ENCODE measurements at places on chromosomes 2 and 18.
A peak's percentile ranks its signal among the peaks of the same experiment; 100 is the strongest.

GRCh38 chr2:172093416-172094293 lies 8.3 kb downstream of the DLX1 start:
- no peak for DNase-seq

- no peak for DNase-seq
These were observed 205.5 kb downstream of the RNF152 start for GRCh38 chr18:61687317-61687716.

GRCh38 chr2:241936457-241937133 lies 67.1 kb downstream of the RTP5 start:
- DNase-seq = no peak

- no peak for DNase-seq
These were observed 115.1 kb upstream of the GULP1 start for GRCh38 chr2:188176620-188177019.

DNA sequence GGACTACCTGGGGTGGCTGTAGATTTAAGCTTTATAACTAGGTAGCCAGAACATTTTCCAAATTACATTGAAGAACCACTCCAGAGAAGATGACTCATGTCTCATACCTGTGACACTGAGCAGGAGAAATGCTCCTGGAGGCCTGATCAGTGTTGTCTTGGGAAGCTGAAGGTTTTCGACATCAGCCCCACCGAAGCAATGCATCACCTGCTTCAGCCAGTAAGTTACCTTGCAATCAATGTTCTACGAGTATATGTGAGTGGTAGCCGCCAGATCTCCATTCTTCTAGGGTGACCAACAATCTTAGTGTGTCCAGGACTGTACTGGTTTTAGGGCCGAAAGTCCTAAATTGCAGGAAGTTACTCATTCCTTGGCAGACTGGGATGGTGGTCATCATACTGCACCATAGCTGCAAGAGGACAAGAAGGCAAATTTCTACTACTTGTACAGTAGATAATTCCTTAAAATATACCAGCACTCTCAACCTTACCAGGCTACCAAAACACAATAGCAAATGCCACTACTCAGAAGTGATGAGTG lies 109.3 kb upstream of the LINC00305 start:
- no peak for DNase-seq

DNA sequence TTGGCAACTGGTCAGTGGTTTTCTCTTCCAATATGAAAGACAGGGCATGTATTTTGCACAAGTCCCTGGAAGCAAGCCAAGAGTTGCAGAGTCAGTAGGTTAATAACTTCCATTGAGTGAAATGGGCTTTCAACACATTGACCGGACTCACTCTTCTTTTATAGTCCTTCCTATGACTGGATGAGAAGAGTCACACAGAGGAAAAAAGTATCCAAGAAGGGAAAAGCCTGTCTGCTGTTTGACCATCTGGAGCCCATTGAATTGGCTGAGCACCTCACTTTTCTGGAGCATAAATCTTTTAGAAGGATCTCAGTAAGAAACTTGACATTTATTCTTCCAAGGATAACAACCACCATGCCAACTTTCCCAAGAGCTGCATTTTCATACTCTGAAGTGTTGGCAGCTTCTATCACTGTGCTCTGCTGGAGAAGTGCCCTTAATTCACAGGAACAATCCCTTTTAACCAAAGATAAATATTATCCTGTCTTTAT lies 45.4 kb downstream of the RASGRP3 start:
- DNase-seq = no peak

DNA sequence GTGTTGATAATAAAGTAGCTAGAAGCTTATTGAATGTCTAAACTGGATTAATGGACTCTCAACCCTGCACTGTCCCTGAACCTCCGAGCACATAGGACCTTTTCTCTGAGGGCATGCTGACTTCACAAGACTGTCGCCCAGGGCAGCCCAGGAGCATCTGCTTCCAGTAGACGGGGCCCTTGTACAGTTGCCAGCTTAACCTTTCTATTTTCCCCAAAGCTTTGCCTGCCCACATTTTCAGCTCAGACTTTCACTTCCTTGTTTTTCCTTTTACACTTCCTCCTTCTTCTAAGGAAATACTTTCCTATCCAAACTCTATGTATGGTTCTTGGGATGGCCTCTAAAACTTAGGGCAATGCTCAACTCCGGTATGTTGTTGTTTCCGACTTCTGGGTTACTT lies 1.3 kb downstream of the VWA3B start:
- DNase-seq = no peak

DNA sequence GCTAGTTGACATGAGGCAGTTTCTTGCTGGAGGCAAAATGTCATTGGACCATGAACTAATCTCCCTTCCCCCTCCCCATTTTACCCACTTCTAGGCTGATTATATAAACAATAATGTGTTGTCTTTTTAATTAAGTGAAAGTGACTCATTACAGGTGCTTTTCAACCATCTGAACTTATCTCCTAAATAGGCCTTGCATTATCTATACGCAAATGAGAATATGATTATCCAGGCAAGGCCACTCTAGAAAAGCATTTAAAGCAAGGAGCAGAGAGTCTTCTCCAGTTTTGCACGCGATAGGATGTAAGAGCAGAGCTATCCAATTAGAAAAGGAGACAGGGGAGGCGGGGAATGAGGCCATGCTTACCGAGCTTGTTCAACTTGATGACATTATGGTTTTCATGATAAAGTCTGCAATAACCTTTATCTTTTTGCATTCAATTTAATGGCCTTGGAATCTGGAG lies 286.1 kb upstream of the SIX3 start:
- no peak for DNase-seq

DNA sequence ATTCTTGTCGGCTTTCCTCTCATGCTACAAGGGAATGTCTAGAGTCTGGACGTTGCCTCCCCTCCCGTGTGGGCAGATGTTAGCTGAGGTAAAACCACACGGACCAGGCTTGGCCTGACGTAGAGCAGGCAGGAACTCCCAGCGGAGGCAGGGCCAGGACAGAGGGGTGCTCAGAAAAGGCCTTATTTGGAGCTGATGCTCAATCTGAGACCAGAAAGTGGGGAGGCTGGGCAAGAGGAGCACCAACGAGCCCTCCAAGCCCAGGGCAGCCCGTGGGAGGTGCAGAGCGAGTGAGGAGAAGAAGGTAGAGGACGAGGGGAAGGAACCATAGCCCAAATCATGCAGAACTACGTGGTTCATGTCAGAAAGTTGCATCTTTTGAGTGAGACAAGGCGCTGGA lies 9.0 kb downstream of the TEX51 start:
- DNase-seq = no peak

GRCh38 chr2:27863146-27863545 lies 27.0 kb downstream of the RBKS start:
- no peak for DNase-seq

- peak; percentile 67 for DNase-seq
These were observed 1.9 kb upstream of the ESPNL start for GRCh38 chr2:238097988-238098871.

- peak; percentile 100 for DNase-seq
These were observed at the start of gene ATP9B for GRCh38 chr18:79068937-79069716. Gene ATP9B, plus strand, starts transcription at chr18:79069394. Its CDS starts 17 bp downstream, at chr18:79069411.

GRCh38 chr2:173373290-173373689 lies 18.6 kb downstream of the CDCA7 start:
- DNase-seq = no peak

DNA sequence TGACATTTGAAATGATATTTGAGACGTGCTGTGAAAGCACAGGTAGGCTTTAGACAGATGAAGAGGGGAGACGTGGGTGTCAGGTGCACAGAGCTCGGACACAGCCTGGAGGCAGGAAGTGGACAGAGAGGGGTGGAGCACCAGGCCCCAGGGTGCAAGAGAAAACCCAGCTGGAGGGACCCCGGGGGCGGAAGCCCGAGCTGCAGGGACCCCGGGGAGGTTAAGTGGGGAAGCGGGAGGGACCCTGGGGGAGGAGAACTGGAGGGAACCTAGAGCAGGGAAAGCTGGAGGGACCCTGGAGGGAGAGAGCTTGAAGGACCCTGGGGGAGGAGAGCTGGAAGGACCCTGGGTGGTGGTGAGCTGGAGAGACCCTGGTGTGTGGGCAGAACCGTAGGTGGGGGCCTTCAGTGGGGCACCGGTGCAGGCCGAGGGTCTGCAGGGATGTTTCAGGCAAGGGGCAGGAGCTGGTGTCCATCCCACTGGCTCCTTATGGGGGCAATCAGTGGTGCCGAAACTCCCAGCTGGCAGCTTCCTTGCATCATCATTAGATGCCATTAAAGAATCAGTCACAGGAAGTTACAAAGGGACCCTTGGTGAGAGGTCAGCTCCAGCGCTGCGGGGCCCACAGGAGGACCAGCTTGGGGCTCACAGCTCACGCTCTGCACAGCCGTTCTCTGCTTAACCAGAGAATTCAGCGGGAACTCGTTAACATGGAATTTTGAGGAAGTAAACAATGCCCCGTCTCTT lies 246.6 kb downstream of the EIPR1 start:
- no peak for DNase-seq

DNA sequence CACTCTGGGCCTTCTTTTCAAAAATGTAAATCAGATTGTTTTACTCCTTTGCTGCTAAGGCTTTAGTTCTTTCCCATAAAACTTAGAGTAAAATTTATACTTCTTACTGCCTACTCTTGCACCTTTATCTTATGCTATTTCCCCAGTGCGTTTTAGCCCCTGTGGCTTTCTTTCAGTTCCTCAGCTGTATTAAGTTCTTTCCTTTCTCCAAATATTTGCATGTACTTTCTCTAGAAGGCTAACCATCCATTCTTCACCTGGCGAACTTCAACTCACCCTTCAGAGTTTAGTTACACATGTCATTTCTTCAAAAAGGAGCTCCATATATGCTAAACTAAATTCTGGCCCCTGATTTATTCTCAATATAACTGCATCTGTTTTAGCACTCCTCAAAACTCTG lies 160.7 kb downstream of the FSHR start:
- DNase-seq = no peak

- DNase-seq = no peak
These were observed 6.8 kb upstream of the NR4A2 start for GRCh38 chr2:156339110-156339847.

All from memory B cell (primary cell).